Stimulated activated CD4-positive, alpha-beta T cell treated with anti-CD3 and anti-CD28 coated beads, Interleukin-15, amount 100 ng/mL, for 1 hour (primary cell): ENCODE measurements at places on chromosomes 2 and 18.

DNA sequence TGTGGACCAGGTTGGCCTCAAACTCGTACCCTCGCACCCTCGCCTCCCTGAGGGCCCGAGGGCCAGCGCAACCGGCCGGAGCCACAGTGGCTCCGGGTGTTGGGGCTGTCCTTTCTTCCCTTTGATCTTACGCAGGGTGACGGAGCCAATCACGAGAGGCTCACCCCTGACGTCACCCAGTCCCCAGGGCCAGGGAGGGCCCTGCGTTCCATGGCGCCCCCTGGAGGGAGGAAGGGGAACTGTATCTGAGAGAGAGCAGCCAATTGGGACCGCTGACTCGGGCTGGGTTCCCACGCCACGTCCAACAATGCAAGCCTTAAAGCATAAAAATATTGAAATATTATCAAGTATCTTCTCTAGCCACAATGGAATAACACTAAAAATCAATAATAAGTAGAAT is 432.8 kb upstream of the LRRTM4 start:
- no peak for DNase-seq

DNA sequence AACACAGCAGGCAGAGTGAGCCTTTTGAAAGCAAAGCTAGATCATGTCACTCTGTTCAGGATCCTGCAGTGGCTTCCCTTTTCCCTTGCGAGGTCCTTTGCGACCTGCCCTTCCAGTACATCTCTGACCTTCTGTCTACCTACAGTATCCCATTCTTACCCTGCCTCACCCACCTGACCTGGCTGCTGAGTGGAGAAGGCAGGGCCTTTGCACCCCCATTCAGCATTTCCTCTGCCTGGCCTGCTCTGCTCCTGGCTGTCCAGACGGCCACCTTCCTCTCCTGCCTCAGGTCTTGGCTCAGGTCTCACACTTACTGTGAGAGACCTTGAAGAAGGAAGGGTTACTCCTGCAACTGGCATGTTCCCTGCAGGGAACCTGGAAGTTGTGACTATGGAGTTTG is 77.4 kb downstream of the MAPRE2 start:
- no peak for DNase-seq

DNA sequence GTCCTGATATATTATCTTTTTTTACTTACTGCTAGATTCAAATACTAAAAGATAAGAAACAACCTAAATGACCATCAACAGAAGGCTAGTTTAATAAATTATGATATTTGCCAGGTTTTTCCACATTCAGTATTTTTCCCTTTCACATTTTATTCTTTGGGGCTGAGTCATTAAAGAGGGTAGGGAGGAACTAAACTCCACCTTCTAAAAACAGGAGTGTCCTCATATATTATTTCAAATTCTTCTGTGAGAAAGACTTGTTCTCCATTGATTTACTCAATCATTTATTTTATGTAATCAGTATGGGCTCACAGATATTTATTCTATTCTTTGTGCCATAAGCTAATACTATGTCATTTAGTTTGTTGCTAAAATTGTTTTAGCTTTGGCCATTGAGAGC is 9.0 kb downstream of the HDHD2 start:
- no peak for DNase-seq

DNA sequence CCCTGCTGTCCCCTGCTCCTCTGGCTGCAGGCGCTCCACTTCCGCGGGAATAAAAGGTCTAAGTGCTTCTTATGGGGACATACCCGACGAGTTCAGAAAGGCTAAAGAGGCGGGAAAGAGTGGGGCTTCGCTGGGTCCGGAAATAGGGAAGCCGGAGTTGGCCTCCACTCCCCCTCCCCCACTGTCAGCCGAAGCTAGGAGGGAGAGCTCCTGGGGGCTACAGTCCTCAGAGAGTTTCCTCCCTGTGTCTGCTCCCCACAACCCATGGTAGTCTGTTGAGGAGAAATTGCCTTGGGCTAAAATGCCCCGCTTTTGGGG is 7.2 kb downstream of the GAD1 start:
- no peak for DNase-seq

GRCh38 chr2:133461484-133461883 is 106.8 kb downstream of the NCKAP5 start:
- no peak for DNase-seq

DNA sequence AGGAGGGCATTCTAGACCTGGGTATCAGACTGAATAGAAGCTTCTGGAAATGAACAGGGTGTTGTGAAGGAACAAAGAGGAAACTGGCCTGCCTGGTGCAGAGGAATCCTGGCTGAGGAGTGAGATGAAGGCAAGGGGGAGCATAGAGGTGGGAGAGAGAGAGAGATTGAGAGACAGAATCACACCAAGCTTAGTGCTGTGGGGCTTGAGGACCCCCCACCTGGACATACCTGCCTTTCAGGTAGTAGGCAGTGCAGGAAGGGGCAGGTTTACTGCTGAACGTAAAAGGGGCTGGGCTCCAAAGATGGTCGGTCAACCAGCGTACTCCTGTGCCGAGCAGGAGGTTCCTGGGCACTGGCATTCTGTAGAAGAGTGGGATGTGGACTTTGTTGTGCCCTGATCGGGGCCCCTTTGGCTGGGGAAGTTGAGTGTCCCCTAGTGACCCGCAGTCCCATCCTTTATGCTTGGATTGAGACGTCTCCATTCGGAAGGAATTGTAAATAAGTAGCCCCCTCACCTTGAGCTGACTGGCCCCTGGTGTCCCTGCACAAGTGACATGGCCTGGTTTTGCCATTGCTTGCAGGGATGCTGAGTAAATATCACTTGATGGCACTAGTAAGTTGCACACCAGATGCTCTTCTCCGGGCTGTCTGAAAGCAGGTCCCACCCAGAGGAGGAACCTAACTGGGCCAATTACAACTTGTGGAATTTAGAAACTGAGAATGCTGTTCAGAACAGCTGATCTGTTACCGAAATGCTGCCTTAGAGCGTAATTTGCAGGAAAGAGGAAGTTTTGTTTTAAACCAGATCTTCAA is 1.4 kb downstream of the UBE2F start:
- peak; percentile 14 for DNase-seq

DNA sequence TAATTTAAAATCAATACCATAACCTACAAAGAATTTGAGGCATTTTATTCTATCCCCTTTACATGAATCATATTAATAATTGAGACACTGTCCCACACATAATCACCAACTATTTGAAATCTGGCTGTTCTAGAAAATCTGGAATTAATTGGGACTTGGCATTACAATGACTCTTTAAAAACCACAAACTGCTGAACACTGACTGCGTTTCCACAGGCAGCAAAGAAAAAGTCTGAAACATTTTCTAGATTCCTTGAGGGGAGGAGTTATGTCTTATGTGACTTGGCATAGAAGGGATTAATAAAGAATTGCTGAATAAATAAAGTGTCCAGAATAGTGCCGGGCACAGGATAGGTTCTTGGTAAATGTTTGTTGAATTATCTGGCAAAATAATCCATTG is 61.4 kb downstream of the GPR39 start:
- DNase-seq = no peak

DNA sequence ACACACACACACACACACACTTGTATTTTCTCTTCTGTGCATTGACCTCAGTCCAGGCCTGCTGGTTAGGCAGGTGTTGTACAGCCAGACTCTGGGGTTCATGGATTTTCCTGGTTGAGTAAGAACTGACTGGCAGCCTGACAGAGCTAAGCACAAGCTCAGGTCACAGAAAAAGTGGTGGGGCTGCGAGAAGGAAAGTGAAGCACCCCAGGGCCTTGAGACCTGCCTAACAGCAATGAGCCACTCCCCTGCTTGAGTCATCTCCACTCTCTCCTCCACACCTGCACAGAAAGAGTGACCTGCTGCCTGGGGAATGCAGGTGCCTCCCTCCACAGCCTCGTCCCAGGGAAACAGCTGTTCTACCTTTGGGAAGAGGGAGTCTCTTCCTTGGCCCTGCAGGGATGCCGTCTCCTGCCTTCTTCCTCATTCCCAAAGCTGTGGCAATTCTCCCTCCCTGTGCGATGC is 91.4 kb upstream of the LGALSL start:
- no peak for DNase-seq

DNA sequence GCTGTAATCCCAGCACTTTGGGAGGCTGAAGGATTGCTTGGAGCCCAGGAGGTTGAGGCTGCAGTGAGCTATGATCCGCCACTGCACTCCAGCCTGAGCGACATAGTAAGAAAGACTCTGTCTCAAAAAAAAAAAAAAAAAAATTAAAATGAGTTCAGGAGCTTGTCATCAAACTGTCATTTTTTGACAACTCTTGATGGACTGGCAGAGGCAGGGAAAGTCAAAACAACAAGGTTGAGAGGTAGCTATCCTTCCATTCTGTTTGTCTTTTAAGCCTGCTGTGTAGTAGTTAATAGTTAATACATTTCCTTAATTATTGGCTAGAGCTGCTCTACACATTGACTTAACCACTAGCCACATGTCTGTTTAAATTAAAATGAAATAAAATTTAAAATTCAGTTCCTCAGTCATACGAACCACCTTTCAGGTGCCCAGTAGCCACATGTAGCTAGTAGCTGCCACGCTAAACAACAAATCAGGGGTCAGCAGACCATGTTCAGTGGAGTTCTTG is 22.7 kb downstream of the DPYSL5 start:
- DNase-seq = no peak

- DNase-seq = no peak
Observed at GRCh38 chr2:62856228-62857040, 150.9 kb downstream of the EHBP1 start.

DNA sequence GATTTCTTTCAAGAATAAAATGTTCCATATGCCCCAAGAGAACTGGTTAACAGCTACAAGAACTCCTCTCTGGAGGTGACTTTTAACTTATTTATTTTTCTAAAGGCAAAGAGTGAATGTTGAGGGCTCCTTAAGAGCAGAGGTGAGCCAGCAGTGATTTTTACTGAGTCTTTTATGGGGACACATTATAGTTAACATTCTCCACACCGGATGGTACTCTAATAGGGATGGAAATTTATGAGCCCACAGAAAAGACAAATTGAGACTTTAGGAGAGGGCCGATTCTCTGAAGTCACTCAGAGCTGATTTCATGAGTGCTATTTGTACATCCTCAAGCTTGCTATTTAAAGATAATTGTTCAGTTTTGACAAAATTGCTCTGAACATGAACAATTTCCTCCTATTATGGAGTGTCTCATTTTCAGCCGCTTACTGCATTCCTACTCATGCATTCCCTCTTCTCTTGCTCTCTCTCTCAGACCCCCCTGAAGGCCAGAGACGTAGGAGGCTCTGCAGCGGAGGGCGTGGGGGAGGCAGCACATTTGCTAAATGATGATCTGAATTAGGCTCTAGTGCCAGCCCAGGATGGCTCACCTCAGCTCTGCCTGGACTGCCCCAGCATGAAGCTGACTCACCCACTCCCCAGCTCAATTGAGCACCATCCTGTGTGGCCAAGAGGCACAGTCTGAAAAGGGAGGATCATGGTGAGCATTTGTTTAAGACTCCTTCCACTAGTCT is 5.9 kb upstream of the RPL37A start:
- no peak for DNase-seq

DNA sequence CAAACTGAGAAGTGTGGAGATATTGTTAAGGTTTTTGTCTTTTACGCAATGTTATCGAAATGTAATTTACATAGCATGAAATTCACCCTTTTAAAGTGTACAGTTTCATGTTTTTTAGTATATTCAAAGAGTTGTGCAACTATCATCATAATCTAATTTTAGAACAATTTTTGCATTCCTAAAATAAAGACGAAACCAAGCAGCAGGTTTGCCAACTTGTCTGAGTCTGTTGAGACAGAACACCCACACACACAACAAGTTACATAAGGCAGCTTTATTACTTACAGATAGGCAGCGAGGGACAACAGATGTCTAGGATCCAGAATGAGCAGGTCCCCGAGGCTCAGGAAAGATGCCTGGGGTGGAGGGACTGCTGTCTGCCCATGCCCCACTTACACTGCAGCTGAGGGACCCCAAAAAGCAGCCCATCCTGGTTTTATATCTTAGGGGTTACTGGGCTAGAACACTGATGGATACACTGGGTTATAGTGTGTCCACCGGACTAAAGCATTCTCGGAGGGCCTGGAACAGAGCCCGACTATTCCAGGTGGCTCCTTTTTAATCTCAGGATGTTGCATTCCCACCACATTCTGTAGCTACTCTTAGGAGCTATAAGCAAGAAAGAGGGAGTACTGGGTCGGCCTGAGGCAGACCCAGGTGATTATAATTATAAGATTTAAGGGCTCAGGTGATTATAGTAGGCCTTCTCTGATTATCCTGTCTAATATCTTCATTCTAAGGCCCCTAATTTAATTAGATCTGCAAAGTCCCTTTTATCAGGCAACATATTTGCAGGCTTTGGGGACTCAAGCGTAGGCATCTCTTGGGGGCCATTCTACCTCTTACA is 150.2 kb upstream of the DOK6 start:
- DNase-seq = no peak

- peak; percentile 76 for DNase-seq
Observed at GRCh38 chr2:230007931-230008707, 60.6 kb downstream of the SLC16A14 start.

- DNase-seq = no peak
Observed at GRCh38 chr2:74510272-74510671, 2.8 kb upstream of the PCGF1 start.
